ENCODE measurements at places on chromosomes 5 and 9.

GRCh38 chr5:65017636-65018035, 248.9 kb downstream of the CWC27 start:
- no peak for DNase-seq

DNA sequence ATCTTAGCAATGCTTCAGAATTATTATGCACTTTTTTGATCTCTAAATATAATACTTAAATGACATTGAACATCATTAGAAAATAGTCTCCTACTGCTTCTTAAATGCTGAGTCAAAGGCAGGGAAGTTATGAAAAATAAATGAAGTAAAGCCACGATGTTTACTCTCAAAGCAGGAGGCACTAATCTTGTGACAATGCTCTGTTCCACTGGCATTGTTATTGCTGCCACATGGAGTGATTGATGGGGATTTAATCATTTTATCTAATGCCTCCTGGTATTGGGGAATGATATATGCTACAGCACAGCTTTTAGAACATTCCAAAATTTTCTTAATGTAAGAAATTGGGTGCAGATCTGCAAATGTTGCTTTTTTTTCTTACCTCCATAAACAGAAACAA, 1655.4 kb upstream of the NUDT12 start:
- no peak for DNase-seq

DNA sequence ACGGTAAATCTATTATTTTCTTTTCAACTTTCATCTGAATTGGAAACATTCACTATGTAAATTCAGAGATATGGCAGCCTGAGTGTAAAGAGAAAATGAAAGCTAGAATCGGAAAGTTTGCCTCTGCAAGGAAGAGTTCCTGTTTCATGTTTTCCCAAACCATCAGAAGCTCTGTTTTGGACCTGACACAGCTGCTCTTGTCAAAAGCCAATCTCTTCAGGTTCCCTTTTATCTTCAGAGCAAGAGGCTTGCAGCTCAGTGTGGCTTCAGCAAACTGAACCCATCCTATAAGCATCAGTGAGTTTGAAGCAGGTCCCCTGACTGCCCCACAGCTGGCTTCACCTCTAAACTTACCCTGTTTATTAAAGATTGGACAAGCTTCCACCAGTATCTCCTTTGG, 1099.7 kb downstream of the DTWD2 start:
- DNase-seq: no peak

GRCh38 chr9:105297442-105298075, 53.1 kb downstream of the SLC44A1 start:
- no peak for DNase-seq

DNA sequence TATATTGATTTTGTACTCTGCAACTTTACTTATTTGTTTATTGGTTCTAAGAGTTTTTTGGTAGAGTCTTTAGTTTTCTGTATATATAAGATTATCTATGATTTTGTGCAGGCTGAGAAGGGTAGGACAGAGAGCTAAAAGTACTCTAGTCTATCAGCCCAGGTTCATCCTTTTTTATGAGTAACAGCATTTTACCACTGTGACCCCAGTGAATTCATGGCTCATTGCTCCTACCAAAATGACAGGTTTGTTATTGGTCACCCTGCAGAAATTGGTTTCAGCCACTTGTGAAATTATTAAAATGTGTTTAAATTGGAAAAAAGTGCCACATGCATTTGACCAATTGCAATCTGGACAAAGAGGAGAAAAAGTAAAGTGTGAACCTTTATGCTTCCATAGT, 421.4 kb upstream of the DAB2 start:
- no peak for DNase-seq

GRCh38 chr5:172878933-172879752, 45.1 kb downstream of the ERGIC1 start:
- DNase-seq: no peak

- no peak for DNase-seq
These were observed 358.9 kb upstream of the RFX3 start for GRCh38 chr9:3884736-3885135.

DNA sequence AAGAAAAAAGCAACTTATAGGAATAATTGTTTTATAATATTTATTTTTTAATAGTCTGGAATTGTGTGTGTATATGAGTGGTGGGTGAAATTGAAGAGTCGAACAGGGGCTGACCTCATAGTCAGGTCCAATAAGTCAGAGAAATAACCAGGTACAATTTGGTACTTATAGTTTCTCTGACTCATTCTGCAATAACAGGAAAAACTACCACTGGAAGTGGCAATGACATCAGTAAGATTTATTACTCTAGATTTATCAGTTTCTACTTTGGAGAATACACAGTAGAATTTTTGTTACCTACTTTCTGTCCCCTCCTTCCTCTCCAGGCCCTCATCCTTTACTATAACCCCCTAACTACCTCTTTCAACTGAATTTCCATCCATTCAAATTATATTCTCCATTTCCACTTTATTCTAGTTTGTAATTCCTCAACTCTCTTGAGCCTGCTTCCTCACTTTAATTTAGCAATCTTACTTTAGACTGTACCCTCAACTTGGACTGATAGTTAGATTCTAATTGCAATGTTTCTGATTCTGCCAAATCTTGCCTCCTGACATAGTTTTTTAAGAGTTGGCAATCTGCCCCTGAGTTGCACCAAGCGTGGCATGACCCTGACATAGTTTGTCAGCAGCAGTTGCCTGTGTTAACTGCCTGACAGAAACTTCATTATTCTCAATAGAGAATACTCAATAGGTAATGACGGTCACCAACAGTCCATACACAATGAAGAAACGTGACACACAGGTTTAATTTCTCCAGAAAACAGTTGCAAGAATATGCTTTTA, 475.3 kb upstream of the RIOK2 start:
- no peak for DNase-seq

DNA sequence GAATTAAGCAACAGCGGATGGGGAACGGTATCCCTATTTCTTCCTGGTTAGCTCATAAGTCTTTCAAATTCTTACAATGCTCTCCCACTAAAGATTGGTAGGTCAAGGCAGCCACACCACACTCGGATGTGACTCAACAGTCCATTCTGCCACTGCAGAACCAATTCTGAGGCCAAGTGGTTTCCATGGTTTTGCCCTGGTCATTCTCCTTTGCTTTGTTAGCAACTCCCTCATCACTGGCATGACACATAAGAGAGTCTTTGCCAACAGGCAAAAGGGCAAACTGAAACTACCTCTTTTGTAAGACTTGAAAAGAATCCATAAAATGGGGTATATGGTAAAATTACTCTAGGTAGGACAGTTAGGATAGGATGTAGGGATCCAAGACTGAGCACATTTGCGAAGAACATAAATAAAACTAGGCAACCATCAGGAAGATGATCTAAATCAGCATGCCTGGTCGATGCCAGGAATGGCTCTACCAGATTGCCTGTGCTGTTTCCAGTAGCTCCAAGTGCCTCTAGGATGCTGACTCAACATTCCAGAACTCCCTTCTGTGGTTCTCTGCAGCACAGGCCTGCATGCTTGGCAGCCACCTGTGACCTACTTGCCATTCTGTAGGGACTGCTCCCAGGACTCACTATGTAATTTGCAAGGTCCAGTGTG, 105.4 kb downstream of the DCP2 start:
- DNase-seq: no peak

- DNase-seq: no peak
These were observed 282.2 kb downstream of the SEMA5A start for GRCh38 chr5:9263656-9264055.

DNA sequence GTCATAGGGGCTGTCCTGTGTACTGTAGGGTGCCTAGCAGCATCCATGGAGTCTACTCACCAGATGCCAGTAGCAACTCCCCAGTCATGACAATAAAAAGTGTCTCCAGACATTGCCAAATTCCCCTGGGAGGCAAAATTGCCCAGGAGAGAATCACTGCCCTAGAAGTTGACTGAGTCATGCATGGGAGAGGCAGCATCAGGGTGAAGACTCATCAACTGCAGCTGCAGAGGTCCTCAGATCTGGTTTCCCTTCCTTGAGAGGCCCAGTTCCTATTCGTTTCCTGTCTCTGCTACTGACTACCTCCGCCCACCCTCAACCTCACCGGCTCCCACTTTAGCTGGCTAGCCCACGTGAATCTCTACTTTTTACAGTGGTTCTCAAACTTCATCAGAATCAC, 88.6 kb upstream of the AGXT2 start:
- DNase-seq: no peak

DNA sequence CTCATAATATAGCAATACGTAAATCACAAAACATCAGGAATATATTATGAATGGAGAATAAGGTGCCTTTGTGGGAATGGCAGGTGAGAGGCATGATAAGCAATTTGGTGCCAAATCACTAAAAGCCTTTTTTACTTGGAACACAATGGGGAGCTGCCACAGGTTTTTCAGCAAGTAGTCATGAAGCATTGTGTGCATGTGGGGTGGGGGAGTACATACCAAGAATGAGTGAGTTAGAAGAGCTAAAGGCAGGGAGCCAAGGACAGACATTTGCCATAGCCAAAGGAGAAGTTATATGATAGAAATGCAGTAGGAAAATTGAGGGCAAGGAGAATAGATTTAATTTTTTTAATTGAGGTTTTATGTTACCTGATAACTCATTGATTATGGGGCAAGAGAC, 445.0 kb upstream of the SMC2 start:
- no peak for DNase-seq

- no peak for DNase-seq
These were observed 580.2 kb downstream of the EFNA5 start for GRCh38 chr5:107090506-107090905.

GRCh38 chr9:37669232-37669631, 18.5 kb downstream of the FRMPD1 start:
- no peak for DNase-seq

GRCh38 chr5:158287643-158288271, 428.8 kb upstream of the CLINT1 start:
- DNase-seq: no peak

DNA sequence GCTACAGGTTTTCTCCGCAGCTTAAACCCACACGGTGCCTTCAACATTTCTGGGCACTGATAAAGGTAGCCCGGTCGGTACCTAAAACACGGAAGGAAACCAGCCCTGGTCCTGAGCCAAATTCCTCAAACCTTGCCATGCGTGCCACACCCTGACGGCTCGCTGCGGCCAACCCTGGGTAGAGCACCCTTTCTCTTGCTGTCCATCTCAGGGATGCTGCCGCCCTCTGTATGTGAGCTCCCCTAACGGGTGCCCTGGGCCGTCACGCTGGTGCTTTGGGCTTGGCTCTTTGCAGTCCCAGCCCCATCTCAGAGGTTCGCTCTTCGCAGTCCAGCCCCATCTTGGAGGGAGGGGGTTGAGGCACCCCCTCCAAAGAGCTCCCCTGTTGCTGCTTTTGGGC, 43.9 kb downstream of the PNPLA7 start:
- no peak for DNase-seq
